ENCODE measurements at places on chromosomes 2 and 18.

GRCh38 chr2:153152036-153152435, 326.5 kb downstream of the RPRM start:
- no peak for DNase-seq

DNA sequence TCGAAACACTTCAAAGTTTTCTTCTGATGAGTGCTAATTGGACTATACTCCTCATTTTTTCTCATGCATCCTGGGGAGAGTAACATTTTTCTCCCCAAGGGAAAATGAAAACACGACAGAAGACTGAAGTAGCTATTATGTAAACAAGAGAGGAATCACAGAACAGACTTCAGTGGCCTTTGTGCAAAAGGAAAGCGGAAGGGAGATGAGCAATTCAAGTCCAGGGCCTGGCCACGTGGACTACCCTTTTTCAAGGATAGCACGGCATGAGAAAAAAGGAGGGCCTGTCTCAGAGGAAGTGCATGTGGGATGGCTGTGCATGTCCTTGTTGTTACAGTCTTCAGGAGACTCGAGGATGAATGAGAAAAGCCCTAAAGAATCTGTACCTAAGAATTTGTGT, 43.8 kb upstream of the KCNE4 start:
- no peak for DNase-seq

DNA sequence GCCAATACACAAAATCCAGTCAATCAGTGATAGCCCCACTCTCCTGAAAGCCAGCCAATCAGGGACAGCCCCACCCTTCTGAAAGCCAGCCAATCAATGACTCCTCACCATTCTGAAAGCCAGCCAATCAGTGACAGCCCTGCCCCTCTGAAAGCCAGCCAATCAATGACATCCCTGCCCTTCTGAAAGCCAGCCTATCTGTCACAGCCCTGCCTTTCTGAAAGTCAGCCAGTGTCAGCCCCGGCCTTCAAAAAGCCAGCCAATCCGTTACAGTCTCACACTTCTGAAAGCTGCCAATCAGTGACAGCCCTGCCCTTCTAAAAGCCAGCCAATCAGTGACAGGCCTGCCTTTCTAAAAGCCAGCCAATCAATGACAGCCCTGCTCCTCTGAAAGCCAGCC, 95.9 kb upstream of the HDAC4 start:
- DNase-seq, result no peak

DNA sequence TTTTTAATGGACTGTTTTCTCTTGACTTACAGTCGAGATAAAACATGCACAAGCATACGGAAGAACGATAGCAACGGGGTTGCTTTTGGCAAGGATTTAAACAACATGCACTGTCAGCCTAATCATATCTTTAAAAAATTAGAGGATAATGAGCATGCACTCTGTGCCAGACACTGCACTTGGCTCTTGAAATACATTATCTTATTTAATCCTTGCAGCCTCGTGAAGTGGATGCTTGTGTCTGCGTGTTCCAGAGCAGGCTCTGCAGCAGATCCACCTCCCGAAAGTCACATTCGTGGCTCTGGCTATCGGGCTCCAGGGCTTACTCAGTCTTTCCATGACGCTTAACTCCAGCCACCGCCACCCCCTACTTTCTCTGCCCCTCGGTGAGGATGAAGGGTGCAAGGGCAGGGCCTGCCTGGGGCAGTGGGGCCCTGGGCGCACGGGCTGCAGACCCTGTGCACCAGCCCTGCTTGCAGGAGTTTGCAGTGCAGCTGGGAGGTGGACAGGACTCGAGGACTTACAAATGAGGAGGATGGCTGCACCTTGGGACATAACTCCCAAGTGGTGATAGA, 61.7 kb downstream of the ACKR3 start:
- no peak for DNase-seq

- no peak for DNase-seq
Measured at GRCh38 chr2:225091336-225091735, 49.1 kb upstream of the DOCK10 start.

DNA sequence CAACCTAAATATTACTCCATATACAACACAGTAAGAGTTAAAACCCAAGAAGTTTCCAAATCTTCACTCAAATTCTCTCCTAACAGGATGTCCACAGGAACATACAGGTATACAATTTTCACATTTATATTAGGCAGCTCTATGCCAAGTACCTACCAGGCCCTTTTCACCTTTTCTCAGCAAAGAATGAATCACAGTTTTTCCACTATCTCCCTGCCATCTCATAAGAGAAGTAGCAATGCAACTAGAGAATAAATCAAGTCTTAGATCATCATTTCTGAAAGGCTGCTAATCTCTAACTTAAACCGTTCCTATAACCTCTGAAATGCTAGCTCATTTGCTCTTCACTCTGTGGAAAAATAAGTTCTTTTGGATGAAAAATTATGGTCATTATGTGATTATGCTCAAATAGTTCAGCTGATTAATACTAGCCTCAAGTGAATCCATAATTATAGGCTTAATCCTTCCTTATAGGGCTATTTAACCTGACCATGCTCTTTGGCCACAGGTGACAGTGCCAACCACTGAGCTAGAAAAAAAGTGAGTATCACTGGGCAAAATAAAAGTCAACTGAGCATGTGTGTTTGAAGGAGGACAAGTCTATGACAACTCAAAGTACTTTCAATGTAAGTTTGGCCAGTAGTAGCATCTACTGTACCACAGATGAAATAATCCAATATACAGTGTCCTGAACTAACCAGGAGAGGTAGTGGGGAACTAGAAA, 79.7 kb downstream of the COBLL1 start:
- DNase-seq, result no peak

GRCh38 chr2:209476367-209477208, 52.7 kb downstream of the MAP2 start:
- no peak for DNase-seq

GRCh38 chr2:222404151-222404905, 20.0 kb upstream of the SGPP2 start:
- DNase-seq, result no peak

DNA sequence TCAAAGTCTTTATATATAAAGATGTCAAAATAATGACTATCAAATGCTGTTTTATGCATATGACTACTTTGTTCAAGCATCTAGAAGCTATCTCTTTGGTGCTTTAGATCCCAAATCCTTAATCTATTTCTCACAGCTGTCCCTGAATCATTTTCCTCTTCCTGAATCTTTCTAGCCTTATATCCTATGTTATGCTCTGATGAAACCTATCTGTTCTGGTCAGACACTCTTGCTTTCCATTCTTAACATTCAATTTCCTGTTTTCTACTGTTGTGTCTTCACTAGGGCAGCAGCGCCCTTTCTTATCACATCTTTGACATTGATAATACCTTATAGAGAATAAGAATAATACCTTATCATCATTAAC, 6.3 kb upstream of the PARD3B start:
- no peak for DNase-seq

DNA sequence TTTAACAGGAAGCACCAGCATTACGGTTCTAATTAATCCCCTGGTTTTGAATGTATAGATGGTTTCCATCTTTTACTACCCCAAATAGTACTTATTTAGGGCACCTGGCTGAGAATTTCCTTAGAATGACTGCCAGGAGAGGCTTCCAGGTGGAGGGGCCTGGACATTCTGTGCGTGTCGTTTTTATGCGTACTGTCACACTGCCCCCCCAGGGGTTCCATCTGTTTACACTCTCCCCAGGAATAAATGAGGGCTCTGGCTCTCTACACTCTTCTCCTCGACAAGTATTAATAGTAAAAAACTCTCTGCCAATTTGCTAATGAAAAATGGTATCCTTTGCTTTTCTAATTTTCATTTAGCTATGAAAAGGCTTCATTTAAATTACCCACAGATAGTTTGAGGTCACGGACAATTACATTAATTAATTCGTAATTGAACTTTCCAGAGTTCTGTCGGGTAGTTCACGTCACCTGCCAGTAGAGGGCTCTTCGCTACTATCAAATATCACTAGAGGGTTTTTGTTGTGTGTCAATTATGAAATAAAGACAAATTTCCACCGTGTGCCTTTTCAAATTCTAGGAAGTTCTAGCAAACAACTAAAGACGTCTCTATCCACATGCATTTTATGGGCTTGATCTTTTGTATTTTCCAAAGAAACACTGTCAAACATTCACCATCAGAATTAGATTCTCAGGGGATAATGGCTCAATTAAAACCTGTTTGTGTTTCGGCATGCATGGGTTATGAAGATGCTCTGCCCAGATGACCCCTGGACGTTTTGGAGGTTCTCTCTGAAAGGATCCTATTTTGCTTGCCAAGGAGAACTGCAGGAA, 88.8 kb upstream of the ASB18 start:
- DNase-seq, result no peak

DNA sequence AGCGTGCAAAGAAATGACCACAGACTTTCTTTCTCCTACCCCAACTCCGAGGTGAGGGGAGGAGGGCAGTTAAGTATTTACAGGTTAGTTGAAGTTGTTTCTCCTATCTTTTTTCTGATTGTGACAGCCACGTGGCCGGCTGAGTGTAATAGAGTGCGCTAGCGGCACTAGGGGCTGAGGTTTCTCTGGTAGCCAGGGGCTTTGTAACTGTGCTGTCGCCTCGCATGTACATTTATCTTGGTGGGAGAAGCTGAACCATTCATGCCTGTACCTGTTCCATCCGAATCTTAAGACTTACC, 214.1 kb upstream of the STON1 start:
- no peak for DNase-seq

DNA sequence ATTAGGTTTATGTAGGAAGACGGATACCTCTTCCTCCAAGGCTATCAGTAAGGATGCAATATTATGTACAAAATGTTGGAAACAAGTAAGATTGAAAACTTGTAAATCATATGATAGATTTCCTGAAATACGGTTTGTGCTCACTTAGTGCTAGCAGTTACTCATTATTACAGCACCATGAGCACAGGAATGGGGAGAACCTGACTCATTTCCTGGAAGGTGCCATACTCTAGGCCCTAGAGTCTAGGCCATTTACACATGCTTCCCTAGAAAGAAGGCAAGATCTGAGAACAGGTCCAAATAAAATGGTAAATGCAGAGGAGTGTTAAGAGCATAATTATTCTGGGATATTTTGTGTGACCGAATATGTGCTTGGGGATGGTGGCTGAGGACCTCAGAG, 467.7 kb upstream of the CELF4 start:
- DNase-seq, result no peak

DNA sequence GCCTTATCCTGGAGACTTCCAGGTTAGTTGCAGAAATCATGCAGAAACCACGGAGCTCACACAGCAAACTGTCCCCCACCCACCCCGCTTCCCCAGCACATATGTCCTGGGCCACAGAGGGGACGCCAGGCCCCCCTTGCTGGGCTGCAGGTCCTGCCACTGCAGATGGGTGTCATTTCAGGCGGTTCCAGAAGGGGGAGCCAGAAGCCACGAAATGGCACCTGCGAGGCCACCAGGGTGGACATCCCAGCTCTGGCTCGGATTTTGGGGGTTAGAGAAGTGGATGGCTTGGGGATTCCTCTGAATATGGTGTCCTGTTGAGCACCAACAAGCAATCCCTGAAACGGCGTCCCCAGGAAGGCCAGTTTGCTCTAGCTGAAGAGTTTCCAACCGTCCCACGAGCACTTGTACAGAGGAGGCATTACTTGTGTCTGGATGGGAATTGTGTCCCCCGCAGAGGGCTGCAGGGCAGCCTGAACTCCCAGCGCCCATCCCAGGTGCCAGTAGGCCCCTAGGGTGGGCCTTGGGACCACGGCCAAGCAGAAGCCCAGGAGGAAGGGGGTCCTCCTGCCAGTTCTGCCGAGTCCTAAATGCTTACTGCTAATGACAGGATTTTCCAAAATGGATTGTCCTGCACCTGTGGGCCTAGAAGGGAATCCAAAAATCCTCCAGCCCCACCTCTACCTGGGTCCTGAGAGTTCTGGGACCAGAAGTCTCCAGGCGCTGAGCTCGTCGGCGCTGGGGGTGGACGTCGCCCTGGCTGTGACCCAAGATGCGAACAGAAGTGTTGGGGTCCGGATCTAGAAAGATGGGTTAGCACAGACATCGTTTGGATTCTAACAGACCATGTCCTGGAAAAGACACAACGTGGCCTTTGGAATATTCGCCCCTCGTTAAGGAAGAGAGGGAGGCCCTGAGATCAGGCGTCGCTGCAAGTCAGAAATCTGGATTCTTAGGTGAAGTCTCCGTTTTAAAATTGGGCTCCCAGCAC, 14.6 kb upstream of the NFATC1 start:
- DNase-seq, result no peak

DNA sequence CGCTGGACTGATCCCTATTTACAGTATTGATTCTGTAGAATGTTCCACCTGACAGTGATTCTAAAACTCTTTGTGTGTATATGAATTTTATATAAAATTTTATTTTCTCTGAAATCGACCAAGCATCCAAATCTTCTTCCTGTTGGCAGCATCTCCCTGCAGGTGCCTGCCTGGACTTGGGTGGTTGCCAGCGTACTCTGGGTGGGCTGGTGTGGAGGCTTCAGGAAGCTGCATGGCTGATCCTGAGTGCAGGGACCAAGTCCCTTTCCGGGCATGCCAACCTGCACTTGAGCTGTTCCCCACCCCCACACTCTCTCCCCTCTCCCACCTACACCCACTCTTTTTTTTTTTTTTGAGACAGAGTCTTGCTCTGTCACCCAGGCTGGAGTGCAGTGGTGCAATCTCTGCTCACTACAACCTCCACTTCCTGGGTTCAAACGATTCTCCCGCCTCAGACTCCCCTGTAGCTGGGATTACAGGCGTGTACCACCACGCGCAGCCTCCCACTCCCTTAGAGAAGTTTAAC, 53.2 kb upstream of the ALKAL2 start:
- no peak for DNase-seq

DNA sequence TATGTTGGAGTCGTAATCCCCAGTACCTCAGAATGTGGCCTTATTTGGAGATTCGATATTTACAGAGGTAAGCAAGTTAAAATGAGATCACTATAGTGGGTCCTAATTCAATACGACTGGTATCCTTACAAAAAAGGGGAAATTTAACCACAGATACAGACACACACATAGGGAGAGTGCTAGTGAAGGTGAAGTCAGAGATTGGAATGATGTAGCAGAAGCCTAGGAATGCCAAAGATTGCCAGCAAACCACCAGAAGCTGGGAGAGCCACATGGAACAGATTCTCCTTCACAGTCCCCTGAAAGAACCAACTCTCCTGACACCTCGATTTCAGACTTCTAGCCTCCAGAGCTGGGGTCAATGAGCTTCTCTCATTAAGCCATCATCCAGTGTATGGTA, 17.7 kb upstream of the ACTR3 start:
- no peak for DNase-seq

GRCh38 chr2:11811036-11811654, 64.7 kb downstream of the LPIN1 start:
- no peak for DNase-seq

- no peak for DNase-seq
Measured at GRCh38 chr2:238710787-238711186, 137.1 kb upstream of the TWIST2 start.

GRCh38 chr2:232416521-232417470, 10.2 kb downstream of the ALPG start:
- no peak for DNase-seq

- DNase-seq, result no peak
Measured at GRCh38 chr2:56335101-56335500, 151.3 kb downstream of the CCDC85A start.
